NCI-H526 (cell line): ENCODE measurements at places on chromosomes 7 and 10.

DNA sequence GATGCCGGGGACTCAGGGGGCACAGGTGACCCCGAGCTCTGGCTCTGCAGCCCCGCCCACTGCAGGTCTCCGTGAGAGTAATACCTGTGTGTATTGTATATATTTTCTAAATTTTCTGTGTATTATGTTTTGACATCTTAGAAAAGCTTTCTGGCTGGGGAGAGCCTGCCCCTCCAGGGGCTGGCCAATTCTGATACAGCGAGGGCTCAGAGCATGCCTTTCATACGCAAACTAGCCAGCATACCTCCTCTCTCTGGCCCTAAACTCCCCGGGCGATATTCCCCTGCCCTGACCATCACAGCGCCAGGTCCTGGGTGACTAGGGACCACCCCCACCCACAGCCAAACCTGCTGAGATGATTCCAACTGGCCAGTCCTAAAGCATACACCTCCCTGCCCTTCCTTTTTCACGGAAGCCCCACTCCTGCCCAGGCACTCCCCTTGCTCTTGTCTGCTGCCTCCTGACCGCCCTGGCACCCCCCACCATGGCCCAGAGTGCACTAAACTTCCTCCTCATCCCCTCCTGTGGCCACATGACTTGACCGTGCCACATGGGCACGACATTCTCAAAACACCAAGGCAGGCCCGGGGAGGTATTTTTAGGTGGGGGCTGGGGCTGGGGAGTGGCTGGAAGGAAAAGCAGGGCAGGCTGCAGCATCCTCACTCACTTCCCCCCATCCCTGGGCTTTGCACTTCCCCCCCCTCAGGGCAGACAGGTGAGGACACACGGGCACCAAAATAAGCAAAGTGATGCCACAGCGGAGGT lies 61.5 kb downstream of the INSIG1 start:
- DNase-seq = no peak

DNA sequence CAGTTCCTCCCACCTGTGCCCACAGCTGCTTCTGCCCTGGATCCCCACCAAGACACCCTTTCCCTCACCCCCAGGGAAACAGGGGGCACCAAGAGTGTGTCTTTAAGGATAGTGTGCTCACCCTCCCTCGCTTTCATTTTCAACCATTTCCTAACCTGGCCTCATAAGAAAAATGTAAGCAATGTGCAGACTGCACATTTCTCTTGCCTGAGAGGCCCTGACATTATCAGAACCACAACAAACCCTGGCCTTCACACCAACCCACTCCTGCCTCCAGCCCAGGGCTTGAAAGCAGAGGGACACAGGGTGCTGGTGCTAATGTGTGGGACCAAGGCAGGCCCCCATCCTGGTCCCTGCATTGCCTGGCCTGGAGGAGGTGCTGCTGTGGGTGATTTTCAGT lies 11.0 kb upstream of the IMPDH1 start:
- no peak for DNase-seq

DNA sequence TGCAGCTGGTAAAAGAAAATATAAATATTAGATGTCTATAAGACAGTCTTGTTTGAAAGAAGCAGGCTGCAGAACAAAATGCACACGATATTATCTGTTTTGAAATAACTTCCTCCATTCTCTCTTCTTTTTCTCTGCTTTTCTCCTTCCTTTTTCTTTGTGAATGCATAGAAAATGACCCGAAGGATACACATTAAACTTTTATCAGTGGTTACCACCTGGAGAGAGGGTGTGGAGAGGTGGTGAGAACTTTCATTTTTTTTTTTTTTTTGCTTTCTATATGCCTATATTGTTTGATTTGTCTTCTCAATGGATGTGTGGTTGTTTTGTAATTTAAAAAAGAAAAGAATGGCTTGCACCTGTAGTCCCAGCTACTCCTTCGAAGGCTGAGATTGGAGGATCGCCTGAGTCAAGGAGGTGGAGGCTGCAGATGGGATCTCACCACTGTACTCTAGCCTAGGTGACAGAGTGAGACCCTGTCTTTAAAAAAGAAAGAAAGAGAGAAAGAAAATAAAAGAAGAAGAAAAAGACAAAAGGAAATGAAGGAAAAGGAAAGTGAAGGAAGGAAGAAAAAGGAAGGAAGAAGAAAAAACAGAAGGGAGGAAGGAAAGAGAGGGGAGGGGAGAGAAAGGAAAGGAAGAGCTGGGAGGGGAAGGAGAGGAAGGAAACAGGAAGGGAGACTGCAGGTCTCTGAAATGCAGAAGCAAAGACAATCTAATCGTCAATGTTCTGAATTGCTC lies 64.4 kb downstream of the SAMD9 start:
- no peak for DNase-seq

DNA sequence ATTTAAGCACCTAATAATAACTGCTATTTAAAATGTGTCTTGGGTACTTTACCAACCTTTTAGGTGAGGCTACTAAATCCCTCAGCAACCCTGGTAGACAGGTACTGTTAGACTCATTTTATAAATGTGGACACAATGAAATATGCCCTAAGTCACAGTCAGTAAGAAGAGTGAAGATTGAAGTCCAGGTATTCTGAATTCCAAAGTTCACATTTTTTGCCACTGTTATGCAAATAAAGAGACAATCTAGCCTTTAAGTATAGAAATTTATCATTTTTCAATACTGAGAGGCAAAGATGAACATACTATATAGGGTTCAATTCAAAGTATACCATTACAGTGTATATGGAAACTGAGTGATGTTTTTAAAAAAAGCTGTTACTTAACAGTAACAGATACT lies 102.7 kb downstream of the LMBR1 start:
- no peak for DNase-seq

DNA sequence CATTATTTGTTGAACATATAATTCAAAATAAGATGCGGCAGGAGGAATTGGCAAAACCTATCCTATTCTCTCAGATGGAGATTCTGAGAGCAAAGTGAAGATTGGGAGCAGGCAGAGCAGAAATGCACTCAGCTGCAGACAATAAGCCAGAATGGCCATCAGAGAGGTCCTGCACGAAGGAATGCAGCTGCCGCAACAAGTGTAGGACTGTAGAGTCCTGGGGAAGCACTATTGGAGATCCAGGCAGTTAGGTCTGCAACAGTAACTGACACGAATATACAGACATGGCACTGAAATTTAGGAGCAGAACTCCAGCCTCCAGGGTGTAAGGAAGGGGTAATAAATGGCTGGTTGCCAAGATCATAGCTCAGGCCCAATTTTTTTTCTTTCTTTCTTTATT lies 10.4 kb upstream of the COL1A2 start:
- DNase-seq = no peak

- DNase-seq = no peak
Measured at GRCh38 chr7:24924375-24924774, 55.6 kb downstream of the OSBPL3 start.

DNA sequence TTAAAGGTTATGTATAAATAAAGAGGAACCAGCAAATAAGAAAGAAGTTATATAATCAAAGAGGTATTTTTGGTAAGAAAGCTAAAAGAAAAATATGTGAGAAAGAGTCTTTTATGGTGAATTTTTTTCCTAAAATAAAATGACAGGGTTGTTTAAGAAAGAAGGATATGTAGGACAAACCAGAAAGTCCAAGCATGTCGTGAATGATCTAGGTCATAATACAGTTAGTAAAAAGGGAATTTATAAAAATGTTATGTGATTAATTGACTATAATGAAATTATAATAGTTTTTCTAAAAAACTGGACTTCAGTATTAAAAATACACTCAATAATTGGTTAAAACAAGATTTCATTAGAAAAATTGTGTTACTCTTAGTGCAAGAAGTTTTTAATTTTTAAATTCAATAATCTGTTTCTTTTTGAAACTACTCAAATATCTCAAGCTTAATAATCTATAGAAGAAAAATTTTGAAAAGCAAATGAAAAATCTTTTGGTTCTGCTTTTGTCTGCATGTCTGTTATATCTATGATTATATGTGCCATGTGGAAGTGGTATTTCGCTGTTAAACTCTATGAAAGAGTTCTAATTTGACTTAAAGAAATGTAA lies 23.3 kb downstream of the AVL9 start:
- peak; percentile 43 for DNase-seq

GRCh38 chr7:107693396-107693795 lies 32.8 kb downstream of the SLC26A4 start:
- DNase-seq = no peak

GRCh38 chr7:150845421-150845861 lies 6.9 kb upstream of the AOC1 start:
- DNase-seq = no peak

DNA sequence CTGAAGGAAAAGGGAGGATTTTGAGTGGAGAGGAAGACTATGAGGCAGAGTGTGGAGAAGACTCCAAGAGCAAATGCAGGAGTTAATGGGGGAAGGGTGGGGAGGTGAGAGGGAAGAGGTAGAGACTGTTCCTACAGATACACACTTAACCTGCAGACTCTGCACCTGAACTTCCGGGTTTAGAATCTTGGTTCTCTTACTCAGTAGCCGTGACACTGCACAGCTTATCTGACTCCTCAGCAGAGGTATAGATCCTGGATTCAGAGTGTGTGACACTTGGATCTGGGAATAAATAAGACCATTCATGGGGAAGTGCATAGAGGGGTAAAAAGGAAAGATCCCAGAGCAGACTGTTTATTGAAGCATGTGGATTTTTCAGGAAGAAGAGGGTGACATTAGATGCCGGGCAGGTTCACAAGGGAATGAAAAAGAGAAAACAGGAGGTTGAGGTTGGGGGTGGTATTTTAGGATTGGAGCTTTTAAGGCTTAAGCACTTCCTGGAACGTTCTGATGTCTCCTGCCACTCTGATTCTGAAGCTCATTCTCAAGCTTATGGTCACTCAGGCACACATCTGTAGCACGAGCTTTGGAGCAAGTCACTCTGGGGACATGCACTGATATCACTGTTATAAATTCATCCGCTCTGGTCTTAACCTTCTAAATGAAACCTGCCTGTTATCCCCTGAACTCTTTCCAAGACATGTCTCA lies 5.7 kb upstream of the ZC3HAV1L start:
- no peak for DNase-seq

DNA sequence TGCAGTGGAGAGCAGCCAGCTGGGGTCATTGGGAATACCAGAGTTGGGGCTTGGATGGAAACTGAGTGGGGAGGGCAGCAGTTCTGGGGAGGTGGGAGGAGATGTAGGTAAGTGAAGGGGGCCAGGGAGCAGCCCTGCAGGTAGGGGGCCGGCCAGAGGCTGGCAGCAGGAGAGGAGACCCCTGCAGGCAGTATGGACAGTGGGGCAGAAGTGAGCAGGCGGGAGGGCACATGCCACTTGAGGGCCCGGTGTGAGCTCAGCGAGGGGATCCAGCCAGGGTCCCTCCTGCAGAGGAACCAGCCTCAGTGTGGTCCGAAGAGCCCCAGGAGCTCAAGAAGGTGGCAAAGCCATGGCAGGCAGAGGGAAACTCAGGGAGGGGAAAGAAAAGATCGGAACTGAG lies 75.4 kb downstream of the WDR11 start:
- DNase-seq = no peak

DNA sequence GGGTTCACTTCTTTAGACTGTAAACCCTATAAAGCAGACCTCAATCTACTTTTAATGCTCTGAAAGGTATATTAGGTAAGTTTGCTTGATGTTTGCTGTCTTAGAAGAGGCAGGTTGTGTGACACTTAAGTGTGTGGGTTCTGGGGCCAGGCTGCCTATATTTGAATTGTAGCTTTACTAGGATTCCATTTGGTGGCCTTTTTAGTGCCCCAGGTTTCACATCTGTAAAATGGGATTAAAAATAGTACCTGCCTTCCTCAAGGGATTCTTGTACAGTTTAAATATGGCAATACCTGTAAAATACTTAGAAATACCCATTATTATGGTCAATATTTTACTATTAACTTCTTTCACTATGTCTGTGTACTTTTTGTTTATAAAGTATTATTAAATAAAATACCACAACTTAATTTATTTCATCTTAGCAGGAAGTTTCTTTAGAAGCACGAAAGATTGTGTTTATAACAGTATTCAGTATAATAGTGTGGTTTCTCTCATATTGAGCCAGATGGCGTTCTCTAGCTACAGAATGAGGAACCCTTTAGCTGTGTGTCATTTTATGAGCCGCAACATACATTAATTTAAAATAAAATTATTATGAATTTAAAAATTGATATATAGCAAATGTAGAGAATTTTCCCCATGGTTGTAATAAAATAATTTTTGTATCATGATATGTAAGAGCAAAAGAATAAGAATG lies 94.2 kb downstream of the CDK14 start:
- DNase-seq = no peak

- DNase-seq = no peak
Measured at GRCh38 chr7:121517591-121517990, 121.5 kb upstream of the FAM3C start.

DNA sequence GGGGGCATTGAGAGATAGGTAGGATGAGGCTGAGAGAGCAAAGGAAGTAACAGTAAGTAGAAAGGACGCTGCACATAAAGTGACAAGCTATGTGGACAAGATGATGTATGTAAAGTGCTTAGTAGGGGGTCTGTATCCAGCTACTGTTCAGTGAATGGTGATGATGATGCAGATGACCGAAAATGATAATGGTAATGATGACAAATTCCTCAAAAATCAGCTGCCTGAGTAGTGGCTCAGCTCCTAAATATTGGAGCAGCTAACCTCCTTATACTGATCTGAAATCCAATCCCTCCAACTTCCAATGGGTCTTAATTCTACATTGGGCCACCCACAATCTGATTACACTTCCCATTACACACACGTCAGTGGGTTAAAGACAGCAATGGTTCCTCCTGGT lies 27.1 kb upstream of the KCNMA1 start:
- no peak for DNase-seq

- no peak for DNase-seq
Measured at GRCh38 chr10:35369049-35369611, 32.8 kb downstream of the CCNY start.

DNA sequence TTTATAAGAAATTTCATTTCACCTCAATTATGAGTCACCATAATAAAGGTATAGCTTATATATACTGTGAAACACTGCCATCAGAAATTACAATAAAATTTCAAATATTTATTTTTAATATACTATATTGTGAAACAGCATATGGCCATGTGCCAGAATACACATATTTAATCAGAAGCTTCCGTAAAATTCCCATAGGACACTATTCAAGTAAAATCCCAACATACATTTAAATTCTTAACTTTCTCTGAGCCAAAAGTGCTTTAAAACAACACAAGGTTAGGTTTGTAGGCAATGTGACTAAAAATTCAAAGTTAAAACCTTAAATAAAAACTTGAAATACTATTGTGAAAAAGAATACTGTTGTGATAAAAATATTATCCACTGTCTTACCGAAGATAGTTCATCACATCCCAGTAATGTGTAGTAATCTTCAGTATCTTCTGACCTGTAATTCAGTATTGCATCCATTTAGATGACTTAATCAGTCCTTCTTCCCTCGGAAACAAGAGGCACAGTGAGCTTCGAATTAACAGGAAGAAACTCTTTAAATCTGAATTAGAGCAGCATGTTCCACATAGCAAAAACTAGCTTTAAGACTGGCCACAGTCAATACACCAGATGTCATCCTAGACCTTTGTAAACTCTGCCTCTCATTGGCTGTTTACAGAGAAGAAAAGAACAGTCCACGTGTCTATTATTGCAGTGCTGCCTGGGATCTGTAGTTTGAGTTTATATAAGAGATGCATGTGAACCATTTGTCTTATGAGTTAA lies at the start of gene DNAJC12:
TSS of gene DNAJC12 (minus strand) at position 648 of the 774 bp plus-strand sequence. CDS start at position 471, 177 bp downstream.
- peak; percentile 40 for DNase-seq
